Motor neuron (in vitro differentiated cells): ENCODE measurements at places on chromosomes 12 and 14.

- no peak for ATAC-seq
Observed at GRCh38 chr12:55633151-55633550, 3.5 kb upstream of the OR10P1 start.

- no peak for ATAC-seq
Observed at GRCh38 chr12:120429368-120429767, 8.5 kb upstream of the COX6A1 start.

DNA sequence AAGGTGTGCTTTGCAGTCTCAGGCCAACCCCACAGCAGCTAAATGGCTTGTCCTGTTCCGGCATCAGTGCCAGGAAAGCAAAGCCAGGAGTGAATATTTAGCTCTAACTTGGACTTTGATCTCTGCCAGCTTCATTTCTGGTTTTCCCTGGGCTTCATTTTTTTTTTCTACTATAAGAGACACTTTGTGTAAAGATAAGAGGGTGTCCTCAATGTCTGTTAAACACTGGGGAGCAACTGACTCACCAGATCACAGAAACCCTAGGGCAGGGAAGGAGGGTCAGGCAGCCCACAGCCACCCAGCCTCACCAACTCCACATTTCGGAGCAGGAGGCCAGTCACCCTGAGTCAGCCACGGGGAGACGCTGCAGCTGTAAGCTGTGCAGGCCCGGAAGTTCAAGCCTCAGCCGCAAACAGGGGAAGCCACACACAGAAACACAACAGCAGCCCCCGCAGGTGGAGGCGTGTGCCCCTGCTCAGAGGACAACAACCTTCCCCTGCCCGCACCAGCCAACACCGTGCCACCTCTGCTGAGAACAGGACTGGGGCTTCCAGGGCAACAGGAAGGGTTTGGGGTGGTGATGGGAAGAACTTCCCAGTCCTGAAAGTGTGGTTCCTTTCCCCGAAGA, 6.3 kb downstream of the TNFRSF1A start:
- peak; percentile 36 for ATAC-seq

DNA sequence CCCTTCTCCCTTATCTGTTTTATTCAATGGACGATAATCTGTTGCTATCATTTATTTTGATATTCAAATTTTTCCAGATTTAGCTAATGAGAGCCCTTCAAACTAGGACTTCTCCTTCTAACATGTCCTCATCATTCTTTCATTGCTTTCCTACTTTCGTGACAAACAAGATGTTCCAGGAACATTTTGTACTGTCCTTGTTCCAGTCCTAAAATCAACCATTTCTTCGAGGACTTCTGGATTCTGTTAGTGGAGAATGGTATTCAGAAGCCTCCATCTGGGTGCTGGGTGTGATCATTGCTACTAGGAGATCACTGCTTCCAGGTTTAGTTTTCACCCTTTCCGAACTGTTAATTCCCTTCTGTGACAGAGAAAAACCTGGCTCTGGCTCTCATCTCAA, 29.5 kb upstream of the FBXO34 start:
- no peak for ATAC-seq

DNA sequence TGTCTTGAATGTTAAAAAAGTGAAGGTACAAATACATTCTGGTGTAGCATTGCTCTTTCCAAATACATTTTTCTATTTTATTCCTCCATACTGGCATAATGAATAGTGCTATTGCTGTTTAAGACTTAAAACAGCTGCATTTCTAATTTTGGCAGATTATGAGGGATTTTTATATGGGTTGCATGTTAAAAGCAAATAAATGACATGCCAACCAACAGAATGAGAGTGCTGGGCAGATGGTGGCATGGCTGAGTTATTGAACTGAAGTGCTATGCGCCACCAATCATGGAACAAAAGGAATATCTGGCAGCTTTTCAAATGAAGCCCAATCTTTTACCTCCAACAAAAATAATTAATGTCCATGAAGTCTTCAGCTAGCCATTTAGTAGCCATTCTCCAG, 215.0 kb downstream of the PRKD1 start:
- ATAC-seq = no peak

DNA sequence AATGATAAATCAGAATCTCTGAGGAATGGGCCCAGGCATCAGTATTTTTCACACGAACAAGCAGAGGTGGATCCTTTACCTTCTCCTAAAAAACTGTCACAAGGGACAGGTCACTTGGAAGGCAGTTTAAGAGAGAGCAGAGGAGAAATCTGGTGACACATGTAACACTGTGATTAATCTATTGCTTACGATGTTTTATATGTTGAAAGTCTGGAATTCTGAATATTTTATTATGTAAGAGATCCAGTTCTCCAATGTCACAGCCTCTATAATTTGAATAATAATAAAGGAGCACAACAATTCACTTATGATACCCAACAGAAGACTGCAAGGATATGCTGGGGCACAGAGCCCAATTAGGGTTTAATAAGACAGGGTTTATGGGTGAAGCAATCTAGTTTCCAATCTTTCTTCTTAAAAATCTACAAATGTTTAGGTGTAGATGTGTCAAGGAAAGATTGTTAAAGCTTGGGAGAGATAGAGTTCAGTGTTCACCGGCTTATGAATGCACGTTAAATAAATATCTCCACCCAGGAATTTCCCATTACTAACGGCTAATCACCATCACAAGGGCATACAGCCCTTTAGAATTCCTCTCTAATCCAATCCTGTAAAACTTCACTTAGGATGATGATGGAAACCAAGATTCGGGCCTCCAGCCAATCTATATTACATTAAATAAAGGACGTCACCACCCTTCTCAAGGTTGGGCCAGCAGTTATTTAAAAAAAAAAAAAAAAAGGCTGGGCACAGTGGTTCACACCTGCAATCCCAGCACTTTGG, 23.4 kb downstream of the DUSP16 start:
- ATAC-seq = no peak

DNA sequence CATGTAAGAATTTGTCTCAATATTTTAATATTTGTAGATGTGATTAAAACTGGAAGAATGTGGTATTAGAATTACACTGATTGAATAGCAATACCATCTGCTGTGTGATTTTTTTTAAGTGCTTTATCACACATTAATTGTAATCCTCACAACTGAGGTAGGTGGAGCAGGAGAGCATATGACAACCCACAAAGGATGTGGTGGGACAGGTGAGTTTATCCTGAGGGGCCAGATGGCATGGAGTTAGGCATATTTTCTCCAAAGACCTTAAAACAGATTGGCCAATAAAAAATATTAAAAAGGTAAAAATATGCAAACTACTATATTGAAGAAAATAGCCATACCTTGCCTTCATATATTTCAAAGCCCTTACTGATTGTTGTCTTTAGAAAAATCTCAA, 7.8 kb downstream of the LRRC10 start:
- ATAC-seq = no peak

GRCh38 chr12:70241845-70242244, 1.4 kb upstream of the CNOT2 start:
- no peak for ATAC-seq

GRCh38 chr12:131057211-131057721, 103.6 kb downstream of the ADGRD1 start:
- no peak for ATAC-seq

- no peak for ATAC-seq
Observed at GRCh38 chr12:84891106-84891838, 21.3 kb downstream of the SLC6A15 start.

GRCh38 chr12:65463611-65464010, 185.1 kb downstream of the MSRB3 start:
- no peak for ATAC-seq

DNA sequence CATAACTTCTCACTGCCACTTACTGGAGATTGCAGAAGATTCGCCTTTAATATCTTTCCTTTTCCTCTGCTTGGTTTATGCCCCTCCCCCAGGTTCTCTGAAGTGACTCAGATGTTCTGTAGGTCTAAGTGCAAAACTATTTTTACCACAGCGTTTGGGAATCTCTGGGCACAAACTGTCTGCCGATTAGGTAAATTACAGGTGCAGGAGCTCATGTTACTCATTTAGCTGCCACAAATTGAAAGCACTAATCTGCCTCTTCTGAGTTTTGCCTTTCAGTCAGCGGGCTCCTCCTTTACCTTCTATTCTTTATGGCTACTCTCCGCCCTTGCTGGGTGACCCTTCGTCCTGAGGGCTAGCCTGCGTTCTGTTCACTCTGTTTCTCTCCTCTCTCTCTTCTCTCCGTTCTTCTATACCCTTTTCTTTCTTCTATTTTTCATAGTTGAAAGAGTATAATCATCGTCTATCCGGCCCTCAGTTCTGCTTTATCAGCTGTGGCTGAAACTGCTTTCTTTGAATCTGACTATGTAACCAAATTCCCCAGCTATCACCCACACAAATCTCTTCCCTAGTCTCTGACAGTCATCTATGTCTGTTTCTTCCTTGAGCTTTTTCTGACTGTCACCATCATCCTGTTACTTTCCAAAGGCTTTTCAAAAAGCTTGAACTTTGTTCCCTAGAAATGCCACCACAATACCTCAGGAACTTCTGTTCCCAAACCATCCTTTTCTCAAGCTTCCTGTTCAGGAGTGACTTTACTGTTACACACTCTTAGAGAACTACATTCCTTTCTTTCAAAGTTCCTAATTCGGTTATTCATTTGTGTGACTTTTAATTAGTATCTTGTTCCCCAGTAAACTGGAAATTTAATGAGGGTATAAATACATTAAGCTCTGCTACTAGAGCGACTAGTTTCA, 4.3 kb upstream of the MYF6 start:
- ATAC-seq = no peak

DNA sequence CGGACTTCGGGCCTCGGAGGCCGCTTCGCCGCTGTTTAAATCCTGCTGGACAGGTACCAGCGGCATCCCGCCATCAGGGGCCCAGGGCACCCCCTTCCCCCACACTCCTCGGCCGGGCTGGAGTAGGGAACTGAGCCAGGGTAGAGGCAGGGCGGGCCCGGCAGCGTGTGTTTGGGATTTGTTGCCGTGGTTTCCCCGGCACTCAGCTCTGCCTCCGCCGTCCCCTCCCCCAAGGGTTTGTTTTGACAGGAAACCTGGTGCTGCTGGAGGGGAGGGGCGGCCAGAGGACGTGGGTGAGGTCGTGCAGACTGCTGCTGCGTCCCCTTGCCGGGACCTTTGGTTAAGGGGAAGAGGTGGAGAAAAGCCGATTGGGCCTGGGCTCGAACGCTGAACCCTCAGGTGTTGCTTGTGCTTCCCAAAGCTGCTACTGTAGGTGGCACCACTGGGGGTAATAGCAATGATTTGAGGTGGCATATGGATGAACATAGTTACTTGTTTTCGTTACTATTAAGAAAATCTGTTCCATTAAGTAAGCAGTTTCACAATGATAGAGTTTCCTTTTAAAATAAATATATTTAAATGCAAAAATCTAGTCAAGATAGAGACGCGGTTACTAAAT, 778 bp downstream of the TCP11L2 start:
- ATAC-seq = peak; percentile 70

DNA sequence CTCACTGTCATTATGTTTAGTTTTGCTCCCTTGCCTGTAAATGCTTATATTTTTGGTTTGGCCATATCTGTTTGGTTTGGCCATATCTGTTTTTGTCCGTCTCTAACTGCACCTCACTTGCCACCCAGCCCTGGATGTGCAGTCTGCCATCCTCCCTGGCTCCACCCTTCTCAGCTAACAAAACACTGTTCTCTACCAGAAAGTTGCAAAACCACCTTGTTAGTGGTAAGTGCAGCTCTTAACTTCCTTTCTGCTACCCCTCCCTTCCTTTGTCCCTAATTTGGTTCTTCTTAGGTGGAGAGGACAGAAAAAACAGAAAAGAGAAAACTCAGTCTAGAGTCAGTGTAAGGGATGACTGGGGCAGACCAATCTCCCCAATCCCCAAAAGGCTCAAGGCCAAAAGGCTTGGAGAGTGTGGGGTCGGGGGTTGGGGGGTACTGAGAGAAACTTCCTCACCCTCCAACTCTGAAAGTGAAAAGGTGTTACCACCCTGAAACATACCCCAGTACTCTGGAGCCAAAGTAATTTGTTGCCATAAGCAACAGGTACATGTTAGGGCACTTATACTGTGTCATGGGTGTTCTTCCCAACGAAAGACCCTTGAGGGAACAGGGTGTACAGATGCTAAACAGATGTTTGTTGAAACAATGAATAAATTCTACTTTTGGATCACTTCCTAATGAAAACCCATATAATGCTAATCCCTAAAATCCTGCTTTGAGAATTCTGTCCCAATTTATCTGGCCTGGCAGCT, 5.0 kb downstream of the BIN2 start:
- peak; percentile 82 for ATAC-seq

GRCh38 chr12:55658635-55659391, 22.1 kb downstream of the OR10P1 start:
- ATAC-seq = no peak

- ATAC-seq = no peak
Observed at GRCh38 chr12:104010606-104011169, 39.3 kb downstream of the GLT8D2 start.

DNA sequence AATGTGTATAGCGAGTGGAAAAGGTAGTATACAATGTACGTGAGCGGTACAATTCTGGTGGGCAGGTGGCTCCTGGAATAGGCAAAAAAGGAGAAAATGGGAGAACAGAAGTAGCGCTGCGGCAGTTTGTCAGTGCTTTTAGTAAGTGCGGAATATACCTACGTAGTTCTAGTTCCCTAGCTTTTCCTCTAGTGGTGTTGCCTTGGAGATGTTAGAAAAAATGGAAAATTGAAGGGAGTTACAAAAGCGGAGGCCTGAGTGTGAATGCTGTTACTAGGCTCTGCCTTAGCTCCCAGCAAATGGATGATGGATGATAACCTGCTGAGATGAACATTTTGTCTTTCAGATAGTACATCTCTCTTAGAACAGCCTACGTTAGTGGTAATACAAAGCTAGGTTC, 1.1 kb downstream of the TTC8 start:
- peak; percentile 25 for ATAC-seq

- ATAC-seq = no peak
Observed at GRCh38 chr12:54421879-54422250, 2.8 kb upstream of the ITGA5 start.

- ATAC-seq = peak; percentile 78
Observed at GRCh38 chr12:18250313-18250916, 10.9 kb upstream of the PIK3C2G start.

DNA sequence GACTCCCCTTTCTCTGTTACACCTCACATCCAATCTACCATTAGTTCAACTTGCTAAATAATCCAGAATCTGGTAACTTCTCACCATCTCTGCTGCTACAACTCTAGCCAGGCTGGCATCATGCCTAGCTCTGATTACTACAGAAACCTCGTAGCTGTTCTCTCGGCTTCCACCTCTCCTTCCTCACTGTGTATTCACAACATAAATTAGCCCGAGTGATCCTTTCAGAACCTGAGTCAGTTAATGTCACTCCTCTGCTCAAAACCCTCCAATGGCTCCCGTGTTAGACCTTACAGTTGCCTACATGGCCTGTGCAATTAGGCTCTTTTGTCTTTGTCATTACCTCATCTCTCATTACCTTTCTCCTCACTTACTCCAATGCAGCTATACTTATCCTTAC, 139.4 kb downstream of the PDE3A start:
- ATAC-seq = no peak

DNA sequence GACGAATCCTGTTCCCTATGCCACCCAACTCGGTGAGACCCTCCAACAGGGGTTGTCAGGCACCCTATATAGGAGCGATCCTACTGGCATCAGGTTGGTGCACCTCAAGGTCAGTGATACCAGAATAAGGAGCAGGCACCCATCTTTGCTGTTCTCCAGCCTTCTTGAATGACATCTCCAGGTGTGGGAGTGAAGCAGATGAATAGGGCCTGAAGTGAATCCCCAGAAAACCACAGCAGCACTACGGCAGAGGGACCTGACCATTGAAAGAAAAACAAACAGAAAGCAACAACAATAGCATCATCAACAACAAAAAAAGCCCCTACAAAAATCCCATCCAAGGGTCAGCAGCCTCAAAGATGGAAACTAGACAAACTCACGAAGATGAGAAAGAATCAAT, 445.2 kb upstream of the ATP2B1 start:
- no peak for ATAC-seq
